ENCODE measurements at places on chromosomes 4 and X. TPM values are rescaled to one million over a fixed set of nuclear protein-coding genes. Genes with fewer than 3 reads are reported as not detected.

Gene SLITRK4
- 3.7 TPM for total RNA-seq

Gene FOXR2
- not detected for total RNA-seq

Gene MID2
- 11.1 TPM for total RNA-seq

Gene SMARCAD1
- total RNA-seq: 36.0 TPM

Gene PAPSS1
- 100 TPM for total RNA-seq

Data from astrocyte (in vitro differentiated cells and primary cell).